CD4-positive, alpha-beta T cell treated with Interleukin-4 for 4 hours (primary cell): ENCODE measurements at places on chromosomes 2 and 18.

- DNase-seq: no peak
Observed at GRCh38 chr2:39313575-39313974, 69.8 kb upstream of the CDKL4 start.

DNA sequence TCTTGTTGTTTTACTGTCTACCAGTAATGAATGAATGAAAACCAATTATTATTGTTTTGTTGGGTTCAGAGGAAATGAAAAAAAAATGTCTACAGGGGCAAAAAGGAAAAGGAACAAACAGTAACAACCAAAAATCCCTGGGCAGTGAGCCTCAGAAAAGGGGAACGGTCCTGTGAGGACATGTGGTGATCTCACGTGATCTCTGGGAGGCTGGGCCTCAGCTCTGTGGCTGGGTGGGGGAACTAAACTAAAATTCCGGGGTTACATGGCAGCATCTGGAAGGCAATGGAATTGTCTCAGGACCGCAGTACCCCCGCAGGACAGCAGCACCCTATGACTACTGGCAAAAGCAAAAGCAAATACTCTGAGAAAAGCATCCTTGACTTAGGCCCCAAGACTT, 80.1 kb downstream of the AFF3 start:
- no peak for DNase-seq

DNA sequence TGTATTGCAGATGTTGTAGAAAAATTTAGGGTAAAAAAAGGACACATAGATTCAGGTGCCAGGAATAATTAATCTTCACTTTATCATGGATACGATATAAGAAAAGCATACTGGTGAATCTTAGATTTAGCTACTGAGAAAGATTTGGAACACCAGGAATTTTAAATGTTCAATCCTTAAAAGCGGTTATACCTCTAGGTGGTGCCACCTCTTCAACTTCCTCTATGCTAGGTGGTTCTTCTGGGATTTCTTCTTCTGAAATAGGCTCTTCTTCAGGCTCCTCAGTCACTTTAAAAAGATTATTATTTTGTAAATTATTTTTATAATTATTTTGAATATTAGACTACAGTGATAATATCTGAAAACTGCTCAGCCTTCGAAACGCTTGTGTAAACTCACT, 133.1 kb downstream of the TTN start:
- DNase-seq: no peak

DNA sequence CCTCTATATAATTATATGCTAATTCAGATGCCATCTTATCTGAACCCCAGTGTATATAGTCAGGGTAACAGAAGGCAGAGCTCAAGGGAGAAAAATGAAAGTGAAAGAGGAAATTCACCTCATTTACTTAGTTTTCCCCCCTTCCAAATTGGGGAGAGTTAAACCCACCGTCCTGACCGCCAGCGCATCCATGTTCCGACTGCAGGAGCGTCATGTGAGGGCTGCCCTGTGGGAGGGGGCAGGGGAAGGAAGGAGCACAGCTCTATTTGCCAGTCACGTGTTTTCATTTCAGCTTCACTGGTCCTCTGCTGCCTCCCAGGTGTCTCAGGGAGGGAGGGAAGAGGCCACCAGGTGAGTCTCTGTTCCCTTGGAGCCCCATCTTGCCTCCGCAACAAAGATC, 13.2 kb downstream of the CNNM4 start:
- peak; percentile 54 for DNase-seq

DNA sequence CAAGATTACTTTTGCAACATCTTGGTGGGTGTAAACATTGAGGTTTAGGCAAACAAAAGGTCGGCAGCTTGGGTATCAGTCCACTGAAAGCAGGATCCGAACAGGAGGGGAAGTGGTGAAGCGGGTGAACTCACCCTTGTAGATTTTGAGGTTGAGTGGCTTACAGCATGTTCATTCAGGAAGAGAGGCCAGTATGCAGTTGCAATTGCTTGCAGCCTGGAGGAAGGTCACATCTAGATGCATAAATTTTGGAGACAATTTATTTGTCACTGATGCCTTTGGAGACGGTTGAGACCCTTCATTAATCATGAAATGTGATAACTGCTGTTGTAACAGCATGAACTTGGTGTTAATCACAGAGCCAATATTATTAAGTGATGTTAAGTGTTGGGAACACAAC, 131.1 kb downstream of the LTBP1 start:
- no peak for DNase-seq

- no peak for DNase-seq
Observed at GRCh38 chr2:54466870-54467269, 10.7 kb downstream of the SPTBN1 start.

DNA sequence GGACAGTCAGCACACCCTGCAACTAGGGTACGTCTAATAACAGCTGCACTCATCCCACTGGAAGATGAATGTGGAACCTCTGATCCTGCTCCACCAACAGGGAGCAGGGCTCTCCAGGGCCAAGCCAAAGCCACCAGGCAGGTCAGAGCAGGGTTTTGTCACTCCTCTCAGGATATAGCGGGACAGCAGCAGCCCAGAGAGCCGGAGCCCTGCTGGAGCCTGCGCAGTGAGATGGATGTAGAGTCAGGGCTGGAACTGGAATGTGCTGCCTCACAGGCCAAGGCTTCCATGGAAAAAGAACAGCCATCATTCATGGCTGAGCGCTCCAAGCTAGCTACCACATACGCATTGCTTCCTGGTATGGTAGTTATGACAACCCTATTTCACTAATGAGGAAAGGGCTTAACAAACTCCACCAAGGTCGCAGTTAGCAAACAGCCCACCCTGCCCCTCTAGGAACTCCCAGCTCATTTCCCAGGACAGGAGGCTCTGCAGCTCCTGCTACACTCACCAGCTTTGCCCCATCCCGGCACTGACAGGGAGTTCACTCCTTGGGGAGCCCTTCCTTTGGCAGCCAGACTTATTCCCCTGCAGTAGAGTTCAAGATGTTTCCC, 85.2 kb downstream of the HS1BP3 start:
- DNase-seq: no peak

DNA sequence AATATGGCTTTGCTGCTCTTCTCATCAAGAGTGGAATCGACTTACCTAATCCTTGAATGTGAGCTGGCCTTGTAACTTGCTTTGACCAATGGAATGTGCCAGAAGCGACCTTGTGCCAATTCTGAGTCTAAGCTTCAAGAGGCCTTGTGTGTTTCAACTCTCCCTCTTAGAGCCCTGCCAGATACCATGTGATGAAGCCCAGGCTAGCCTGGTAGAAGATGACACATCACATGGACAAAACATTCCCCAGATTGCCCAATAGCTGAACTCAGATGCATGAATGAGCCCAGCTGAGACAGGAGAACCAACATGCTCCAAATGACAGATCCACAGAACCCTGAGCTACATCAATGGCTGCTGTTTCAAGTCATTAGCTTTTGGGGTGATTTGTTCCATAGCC, 4.2 kb upstream of the KLHL14 start:
- no peak for DNase-seq

GRCh38 chr2:45944074-45944473, 292.6 kb downstream of the PRKCE start:
- DNase-seq: no peak

GRCh38 chr2:38540580-38541286, 62.0 kb downstream of the HNRNPLL start:
- DNase-seq: no peak
